ENCODE measurements at places on chromosomes 3 and 15. TPM values are rescaled to one million over a fixed set of nuclear protein-coding genes. Genes with fewer than 3 reads are reported as not detected.

Gene ALG1L2
- not detected for total RNA-seq

Gene GASK1A
- total RNA-seq, result under 0.01 TPM

Gene SEC11A
- 227 TPM for total RNA-seq

Gene PIGZ
- 9.7 TPM for total RNA-seq

Gene PLA2G4D
- total RNA-seq, result not detected

Gene FOXB1
- not detected for total RNA-seq

Gene ELL3
- 1.6 TPM for total RNA-seq

Gene PLCB2
- 1.1 TPM for total RNA-seq

Gene SIDT1
- not detected for total RNA-seq

Gene SLC38A3
- total RNA-seq, result not detected

Gene SH2D7
- not detected for total RNA-seq

Gene GOLGA8S
- total RNA-seq, result not detected

Gene APOD
- 45.9 TPM for total RNA-seq

Gene C3orf18
- 4.5 TPM for total RNA-seq

Gene ZDHHC23
- 2.9 TPM for total RNA-seq

Gene MEIS2
- total RNA-seq, result 59.9 TPM

Gene TMEM207
- total RNA-seq, result not detected

Gene HTR3E
- total RNA-seq, result not detected

Gene DUOXA2
- total RNA-seq, result not detected

Gene SNX22
- total RNA-seq, result not detected

Gene GUCA1C
- not detected for total RNA-seq

Gene GOLGA6B
- not detected for total RNA-seq

Gene GRIP2
- total RNA-seq, result under 0.01 TPM

Gene PLXNA1
- total RNA-seq, result 47.8 TPM

Gene CCR3
- total RNA-seq, result not detected

Gene PLD1
- total RNA-seq, result 42.1 TPM

Gene RTP1
- total RNA-seq, result not detected

Gene ATP13A4
- not detected for total RNA-seq

Gene FEZF2
- total RNA-seq, result not detected

Gene GABPB1
- total RNA-seq, result 24.6 TPM

Gene CLRN1
- not detected for total RNA-seq
